ENCODE measurements at places on chromosomes 12 and 14.

DNA sequence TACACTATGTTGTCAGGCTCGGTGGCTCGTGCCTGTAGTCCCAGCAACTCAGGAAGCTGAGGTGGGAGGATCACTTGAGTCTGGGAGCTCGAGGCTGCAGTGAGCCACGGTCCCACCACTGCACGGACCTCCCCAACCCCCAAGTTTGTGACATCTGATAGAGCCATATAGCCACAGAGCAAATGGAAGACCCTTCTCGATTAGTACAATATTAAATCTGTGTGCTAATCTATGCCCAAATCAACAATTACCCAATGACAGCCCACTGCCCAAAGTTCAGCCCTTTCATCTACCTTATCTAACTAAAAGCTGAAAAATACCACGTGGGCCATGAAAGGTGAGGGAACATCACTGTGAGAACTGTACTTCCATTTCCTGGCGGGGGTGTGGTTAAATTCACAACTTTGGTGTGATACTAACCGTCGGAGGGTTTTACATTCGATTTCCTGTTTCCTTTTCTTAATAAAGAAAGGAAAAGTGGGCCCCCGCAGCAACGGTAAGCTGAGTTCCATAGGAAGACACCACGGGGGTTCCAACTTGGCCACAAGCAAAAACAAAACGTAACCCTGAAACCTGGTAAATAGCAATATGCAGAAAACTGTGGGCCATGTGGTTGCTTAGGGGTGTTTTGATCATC lies 31.2 kb upstream of the FOS start:
- DNase-seq, result no peak

DNA sequence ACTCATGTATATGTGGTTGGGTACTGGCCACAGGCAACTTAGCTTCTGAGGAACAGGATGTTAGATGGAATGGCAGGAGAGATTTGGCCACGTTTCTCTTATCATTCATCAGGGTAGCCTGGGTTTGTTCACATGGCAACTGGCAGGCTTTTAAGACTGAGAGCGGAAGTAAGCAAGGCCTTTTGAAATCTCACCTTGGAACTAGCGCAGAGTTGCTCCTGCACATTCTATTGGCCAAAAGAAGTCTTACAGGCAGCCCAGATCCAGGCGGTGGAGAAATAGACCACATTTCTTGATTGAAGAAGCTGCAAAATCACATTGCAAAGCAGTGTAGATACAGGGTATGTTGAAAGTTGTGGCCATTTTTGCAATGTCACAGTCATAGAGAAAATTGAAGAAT lies 3.7 kb downstream of the CLEC4A start:
- no peak for DNase-seq

GRCh38 chr14:103385929-103386712 lies 906 bp downstream of the MARK3 start:
- peak; percentile 38 for DNase-seq

DNA sequence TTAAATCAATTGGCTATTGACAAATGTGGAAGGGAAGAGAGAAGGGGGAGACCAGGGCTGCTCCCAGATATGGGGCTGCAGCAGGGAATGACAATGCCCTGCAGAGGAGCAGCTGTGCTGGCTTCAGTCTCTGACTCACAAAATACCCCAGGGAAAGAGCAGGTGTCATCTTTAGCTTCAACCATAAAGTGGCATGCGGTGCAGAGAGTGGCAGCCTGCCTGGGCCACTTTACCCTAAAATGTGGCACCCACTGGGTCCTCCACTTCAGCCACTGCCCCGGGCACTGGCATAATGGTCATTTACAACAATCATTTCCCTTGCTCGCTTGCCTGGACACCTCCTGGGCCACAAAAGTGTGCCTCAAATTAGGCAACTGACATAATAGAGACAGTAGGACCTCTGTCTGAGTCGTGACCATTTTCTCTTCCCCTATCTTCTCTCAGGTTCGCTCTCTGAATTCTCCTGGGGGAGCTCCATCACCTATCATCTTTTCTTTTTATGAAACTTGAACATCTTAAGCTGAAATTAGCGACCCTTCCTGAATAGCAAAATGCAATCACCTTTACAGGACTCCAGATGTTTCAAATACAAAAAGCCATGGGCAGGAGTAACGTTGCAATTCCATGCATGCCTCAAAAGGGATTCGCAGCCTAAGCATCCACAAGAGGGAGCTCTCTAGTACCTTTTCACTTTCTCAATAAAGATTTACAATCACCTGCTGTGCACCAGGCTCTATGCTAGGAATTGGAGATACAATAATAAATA lies 179.9 kb upstream of the ATF7IP start:
- DNase-seq, result peak; percentile 80

GRCh38 chr14:65958664-65959562 lies 527.3 kb upstream of the CCDC196 start:
- peak; percentile 69 for DNase-seq

GRCh38 chr14:88852632-88853031 lies 28.2 kb downstream of the TTC8 start:
- no peak for DNase-seq

DNA sequence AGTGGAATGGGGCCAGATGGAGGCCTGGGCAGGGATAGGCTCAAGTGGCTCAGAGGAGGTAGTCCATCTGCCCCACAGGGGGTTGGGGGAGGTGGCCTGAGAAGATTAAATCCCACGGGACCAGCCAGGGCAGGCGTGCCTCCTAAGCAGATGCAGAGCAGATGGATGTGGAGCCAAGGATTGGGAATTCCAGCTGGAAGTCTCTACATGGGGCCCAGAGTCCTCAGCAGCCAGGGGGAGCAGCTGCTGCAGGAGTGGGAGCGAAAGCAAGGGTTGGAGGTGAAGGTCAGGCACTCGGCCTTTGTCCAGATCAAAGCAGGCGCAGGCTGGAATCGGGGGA lies 42.4 kb upstream of the VRK1 start:
- DNase-seq, result peak; percentile 82

DNA sequence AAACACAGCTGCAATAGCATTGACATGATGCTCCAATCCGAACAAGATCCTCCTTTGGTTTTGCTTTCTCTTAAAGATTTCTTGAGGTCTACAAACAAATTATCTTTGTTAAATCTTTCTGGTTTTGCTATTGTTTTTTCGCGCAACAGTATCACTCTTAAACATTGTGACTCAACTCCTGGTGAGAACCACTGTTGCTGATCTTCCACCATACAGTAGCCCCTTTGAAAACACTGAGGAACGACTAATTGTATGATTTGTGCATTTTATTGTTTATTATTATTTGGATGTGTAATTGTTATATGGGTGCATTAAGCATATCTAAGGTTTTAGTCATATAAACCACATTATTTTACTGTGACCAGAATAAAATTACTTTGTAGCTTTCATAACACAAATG lies 282.8 kb downstream of the EGLN3 start:
- no peak for DNase-seq

DNA sequence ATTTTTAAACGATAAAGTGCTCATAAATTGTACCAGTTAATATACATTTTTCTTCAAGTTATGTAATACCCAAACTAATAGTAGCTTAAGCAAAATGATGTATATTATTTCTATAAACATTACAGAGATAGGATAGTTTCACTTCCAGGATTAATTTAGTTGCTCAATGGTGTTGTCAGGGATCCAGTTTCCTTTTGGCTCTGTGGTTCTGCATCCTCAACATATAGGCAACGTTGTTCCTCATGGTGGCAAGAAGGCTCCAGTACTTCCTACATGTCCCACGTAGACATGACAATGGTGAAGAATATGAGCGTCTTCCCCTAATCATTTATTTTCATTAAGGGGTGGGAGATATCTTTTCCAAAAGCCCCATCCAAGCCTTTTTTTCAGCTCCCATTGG lies 60.7 kb upstream of the DCD start:
- DNase-seq, result no peak

- DNase-seq, result no peak
These were observed 149.7 kb downstream of the TTC7B start for GRCh38 chr14:90666571-90666970.

DNA sequence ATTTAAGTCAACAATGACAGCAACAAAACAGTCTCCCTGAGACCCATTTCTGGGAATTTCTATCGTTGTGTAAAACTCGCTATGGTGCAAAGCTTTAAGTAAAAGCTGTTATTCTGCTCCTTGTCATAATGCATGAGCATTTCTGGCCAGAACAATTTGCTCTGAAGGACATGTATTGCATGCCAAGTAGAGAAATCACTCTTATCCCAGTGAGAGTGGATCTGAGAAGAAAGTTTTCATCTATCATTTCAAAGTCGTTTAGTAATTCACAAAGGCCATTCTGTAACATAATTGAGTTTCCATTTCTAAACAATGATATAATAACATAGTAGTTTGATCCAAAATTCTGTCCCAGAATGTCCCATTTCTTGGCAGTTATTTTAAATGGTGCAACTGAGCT lies 86.6 kb downstream of the TBC1D30 start:
- no peak for DNase-seq

DNA sequence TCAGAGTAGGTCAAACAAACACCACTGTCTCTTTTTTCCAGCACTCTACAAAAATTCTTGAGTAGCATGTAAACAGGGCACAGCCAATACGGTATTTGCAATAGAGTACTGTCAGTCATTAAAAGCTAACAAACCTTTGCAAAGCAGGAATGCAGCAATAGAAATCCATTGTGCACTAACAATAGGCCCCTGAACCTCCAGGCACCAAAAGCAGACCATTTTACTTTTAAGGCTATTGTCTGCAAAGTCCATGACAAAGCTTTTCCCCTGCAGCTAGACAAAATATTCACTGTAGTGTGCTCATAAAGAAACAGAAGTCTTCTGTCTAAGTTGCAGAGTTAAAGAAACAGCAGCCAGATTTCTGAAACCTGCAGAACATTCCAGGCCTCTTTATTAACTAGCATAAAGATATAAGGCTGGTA lies 191.9 kb downstream of the SOX5 start:
- peak; percentile 25 for DNase-seq

GRCh38 chr14:105852378-105853088 lies 326.1 kb downstream of the TMEM121 start:
- no peak for DNase-seq

- no peak for DNase-seq
These were observed 43.8 kb downstream of the MED13L start for GRCh38 chr12:116233669-116234068.

DNA sequence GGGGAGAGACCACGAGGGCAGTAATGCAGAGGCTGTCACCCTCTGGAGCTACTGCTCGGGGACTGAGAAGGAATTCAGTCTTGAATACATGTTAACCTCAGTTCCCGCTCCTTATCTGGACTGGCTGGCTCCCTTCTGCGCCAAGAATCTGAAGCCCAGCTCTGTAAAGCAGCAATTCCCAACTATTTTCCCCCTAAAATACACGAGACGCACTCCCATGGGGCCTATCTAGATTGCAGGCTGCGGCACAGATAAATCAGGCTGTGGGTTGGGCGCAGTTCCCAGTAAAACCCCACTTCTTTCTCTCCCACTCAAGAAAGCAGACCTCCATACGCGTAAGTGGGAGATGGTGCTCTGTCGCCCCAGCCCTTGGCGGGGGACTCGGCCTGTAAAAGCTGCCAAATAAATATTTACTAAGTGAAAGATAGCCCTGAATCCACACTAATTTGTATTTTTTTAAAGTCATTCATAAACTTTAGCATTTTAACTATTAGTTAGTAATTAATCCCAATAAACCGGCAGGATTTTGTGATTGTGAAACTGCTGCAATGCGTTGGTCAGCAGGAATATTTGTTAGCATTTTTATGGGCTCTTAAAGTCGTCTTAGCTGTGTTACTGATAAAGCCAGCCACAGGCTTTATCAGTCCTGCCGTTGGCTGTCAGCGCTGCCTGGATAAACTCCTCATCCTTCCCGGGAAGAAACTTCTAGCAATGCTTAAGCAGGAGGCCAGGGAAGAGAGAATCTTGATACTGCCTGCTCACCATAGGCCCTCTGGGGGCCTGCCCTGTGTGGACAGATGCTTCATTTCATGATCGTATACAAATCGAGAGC lies 17.8 kb downstream of the FBXL14 start:
- DNase-seq, result peak; percentile 48

- DNase-seq, result peak; percentile 33
These were observed 156.0 kb downstream of the TMTC3 start for GRCh38 chr12:88298014-88298682.

- DNase-seq, result no peak
These were observed 302.5 kb upstream of the FKBP4 start for GRCh38 chr12:2492236-2492635.

DNA sequence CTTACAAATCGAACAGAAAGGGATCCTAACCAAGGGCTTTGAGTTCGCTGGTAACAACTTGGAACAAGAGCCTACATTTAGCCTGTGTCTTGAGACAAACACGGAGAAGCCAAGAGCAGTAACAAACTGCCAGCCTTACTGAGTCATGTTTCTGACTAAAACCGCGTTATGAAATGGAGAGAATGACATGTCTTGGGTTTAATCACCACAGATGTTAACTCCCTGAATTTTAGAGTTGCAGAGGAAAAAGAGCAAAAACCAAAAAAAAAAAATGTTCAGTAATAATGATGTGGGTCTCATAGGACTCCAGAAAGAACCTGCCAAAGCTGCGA lies 1.0 kb downstream of the BLTP3B start:
- no peak for DNase-seq

- DNase-seq, result no peak
These were observed 106.4 kb downstream of the SLC25A47 start for GRCh38 chr14:100429537-100429936.

DNA sequence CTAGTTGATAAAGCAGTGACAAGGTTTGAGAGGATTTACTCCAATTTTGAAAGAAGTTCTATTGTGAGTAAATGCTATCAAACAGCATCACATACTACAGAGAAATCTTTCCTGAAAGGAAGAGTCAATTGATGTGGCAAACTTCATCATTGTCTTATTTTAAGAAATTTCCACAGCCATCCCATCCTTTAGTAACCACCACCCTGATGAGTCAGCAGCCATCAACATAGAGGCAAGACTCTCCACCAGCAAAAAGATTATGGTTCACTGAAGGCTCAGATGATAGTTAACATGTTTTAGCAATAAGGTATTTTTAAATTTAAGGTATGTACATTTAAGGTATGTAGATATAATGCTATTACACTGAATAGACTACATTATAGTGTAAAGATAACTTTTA lies 122.1 kb upstream of the ARHGAP5 start:
- no peak for DNase-seq

GRCh38 chr14:94100847-94101246 lies 9.7 kb upstream of the IFI27 start:
- DNase-seq, result no peak

DNA sequence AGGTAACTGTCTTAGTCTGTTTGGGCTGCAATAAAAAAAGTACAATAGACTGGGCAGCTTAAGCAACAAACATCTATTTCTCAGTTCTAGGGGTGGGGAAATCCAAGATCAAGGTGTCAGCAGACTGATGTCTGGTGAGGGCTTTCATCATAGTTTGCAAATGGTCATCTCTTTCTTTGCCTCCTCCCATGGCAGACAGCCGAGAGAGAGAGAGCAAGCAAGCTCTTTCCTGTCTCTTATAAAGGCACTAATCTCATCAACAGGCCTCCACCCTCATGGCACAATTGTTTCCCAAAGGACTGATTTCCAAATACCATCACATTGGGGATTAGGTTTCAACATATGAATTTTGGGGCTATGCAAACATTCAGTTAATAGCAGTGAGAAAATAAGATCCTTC lies 445.6 kb upstream of the FLRT2 start:
- no peak for DNase-seq

GRCh38 chr14:89489761-89490437 lies 72.9 kb upstream of the FOXN3 start:
- peak; percentile 46 for DNase-seq
